ENCODE measurements at places on chromosomes 4 and X. TPM values are rescaled to one million over a fixed set of nuclear protein-coding genes. Genes with fewer than 3 reads are reported as not detected.

- H3K27me3 ChIP-seq: no peaks in the 10 kb centered on the region
- H3K4me3 ChIP-seq: no peak overlapping the region
- H3K4me1 ChIP-seq: peaks cover 26% of the 10 kb centered on the region
- no peaks in the 10 kb centered on the region for H3K36me3 ChIP-seq
Observed at GRCh38 chr4:145195167-145195952, 15.0 kb upstream of the OTUD4 start.

DNA sequence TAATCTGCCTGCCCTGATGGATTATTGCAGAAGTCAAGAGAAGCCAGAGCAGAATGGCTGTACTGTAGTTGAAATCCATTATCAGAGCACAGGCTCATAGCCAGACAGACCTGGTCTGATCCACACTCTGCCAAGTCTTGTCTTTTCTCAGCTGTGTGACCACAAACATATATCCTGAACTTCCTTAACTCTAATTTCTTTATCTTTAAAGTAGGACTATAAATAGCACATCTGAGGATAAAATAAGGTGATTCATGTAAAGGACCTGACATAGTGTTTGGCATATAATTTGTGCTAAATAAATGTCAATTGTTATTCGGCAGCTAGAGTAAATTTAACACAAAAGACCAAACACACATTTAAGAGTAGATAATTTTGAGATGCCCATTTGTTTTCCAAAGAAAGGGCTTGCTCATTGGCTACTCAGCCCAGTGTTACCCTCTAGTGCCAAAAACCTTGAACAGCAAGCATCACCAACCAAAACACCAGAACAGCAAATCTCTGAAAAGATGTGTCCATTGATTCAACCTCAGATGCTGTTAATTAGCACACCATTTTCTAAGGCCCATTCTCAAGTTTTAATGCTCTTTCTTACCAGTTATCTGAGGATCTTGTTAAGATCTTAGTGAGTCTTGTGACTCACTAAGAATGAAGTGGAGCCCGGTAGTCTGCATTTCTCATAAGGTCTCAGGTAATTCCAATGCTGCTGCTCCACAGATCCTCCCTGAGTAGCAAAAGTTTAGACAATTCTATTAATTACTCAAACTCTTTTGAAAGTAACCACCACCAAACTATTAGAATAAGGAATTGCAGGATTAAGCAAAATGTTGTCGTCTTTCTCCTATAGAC is 108.8 kb downstream of the HHIP start:
- H3K27ac ChIP-seq: no peak overlapping the region
- no peak overlapping the region for H3K4me3 ChIP-seq
- DNase-seq: peak; percentile 20
- no peaks in the 10 kb centered on the region for H3K36me3 ChIP-seq
- H3K27me3 ChIP-seq: no peaks in the 10 kb centered on the region

- H3K4me1 ChIP-seq: no peaks in the 10 kb centered on the region
- no peaks in the 10 kb centered on the region for H3K27me3 ChIP-seq
- no peak for DNase-seq
- H3K36me3 ChIP-seq: no peaks in the 10 kb centered on the region
- H3K27ac ChIP-seq: no peak overlapping the region
- no peak overlapping the region for H3K4me3 ChIP-seq
Observed at GRCh38 chrX:96889726-96890125, 6.0 kb downstream of the RPA4 start.

DNA sequence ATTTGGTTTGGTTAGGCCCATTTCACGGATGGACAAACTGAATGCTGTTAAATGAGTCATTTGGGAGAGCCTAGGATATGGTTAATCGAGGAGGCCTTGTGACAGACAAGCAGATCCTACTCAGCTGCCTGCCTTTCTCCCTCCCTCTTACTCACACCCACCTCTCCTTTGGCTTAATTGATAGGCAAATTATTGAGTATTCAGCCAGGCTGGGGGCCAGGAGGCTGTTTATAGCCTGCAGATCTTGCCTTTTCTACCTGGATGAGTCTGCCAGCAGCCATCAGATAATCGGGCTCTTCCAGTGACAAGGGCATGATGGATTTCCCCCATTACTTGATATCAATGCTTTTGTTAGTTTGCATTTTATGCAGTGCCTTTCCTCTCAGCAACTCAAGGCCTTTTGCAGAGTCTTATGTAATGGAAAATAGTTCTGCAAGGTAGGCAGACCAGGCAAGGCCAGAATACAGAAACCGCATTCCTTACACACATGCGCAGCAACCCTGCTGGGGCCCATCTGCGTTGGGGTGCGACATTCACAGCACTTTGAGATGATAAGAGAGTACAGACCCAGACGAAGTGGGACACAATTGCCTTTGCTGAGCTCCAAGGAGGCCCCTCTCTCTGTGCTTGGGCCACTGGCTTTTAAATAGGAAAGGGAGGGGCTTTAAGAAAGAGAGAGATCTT is 96.2 kb upstream of the ATP6AP2 start:
- H3K27me3 ChIP-seq: peaks cover 21% of the 10 kb centered on the region
- H3K4me1 ChIP-seq: no peaks in the 10 kb centered on the region
- H3K36me3 ChIP-seq: no peaks in the 10 kb centered on the region
- H3K27ac ChIP-seq: no peak overlapping the region
- no peak for DNase-seq
- H3K4me3 ChIP-seq: no peak overlapping the region

DNA sequence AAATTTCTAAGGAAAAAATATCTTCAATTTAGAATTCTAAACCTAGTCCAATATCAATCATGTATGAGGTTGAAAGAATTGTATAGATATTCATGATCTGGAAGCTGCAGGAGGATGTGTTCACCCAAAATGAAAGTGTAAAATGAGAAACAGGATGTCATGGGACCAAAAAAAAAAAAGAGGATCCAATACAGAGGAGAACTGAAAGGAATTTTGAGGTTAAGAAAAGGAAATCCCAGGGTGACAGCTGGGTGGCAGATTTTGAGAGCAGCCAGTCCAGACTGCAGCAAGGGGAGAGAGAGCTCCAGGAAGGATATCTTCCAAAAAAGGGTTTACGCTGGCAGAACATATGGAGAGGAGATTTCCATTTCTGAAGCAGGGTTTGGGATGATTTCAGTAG is 38.9 kb downstream of the TLR10 start:
- H3K27ac ChIP-seq: no peak overlapping the region
- H3K36me3 ChIP-seq: no peaks in the 10 kb centered on the region
- H3K4me1 ChIP-seq: peaks cover 13% of the 10 kb centered on the region
- H3K4me3 ChIP-seq: no peak overlapping the region

GRCh38 chr4:150619042-150619441 is 37.1 kb downstream of the MAB21L2 start:
- no peaks in the 10 kb centered on the region for H3K36me3 ChIP-seq
- no peak for DNase-seq
- no peak overlapping the region for H3K4me3 ChIP-seq

RENBP gene
- 1.6 TPM for total RNA-seq

STBD1 gene
- 3.2 TPM for total RNA-seq

DNA sequence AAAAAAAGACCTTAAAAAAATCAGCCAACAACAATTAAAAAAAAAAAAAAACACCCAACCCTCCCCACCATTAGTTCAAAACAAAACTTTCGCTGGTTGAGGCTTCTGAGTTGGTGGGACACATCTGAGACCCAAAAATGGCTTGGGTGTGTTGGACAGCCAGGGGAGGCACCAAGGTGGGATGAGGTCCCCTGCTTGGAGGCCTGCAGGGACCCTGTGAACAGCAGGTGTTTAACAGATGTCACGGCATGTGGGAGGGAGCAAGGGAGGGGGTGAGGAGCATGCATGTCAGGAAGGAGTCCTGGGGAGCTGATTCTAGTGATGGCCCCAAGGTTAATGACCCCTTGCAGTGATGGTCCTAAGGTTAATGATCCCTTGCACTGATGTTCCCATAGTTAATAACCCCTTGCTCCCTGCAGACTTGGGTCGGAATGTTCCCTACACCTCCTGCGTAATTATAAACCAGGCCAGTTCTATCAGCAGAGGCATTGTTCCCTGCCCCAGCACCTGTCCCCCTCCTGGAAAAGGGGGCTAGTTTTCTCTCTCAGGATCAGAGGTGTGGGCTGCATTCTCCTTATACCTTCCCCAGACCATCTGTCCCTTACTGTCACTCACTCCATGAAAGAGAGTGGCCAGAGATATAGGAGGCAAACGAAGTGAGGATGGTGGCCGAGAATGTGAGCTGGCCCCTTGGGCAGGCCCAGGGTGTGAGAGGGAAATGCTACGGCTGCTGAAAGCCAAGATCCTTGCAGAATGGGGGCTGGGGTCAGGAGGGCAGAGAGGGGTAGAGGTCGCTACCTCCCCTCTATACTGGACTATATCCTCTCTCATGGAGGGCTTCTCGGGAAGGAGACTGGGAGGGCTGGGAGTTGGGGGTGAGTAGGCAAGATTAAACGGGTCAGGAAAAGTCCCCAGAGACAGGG is 2.3 kb upstream of the FOXP3 start:
- H3K27ac ChIP-seq: no peak overlapping the region
- peaks cover 31% of the 10 kb centered on the region for H3K36me3 ChIP-seq
- no peak for DNase-seq

CRMP1 gene
- not detected for total RNA-seq

DNA sequence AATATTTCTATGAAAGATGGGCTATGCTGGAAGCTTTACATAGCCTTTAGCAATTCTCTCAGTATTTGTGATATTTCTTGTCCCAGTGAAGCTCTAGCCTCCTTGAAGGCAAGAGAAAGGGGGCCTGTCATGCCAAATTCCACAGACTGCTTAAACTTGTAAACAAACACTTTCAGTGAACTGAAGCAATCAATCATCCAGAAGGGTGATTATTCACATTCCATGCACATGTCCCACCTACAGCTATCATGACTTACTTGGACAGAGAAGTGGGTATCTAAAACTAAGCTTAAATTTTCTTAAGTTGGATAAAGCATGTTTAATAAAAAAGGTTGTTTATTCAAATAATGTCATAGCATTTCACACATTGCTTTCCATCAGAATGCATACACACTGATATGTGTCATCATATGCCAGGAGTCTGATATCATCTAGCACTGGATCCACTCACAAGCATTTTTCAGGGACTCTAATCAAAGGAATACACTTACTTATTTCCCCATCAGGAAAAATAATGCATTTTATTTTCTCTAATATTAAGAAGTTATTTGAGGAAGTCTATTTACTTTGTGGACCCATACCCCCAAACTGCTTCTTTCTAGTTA is 1.2 kb upstream of the FSTL5 start:
- no peaks in the 10 kb centered on the region for H3K27me3 ChIP-seq
- no peak overlapping the region for H3K4me3 ChIP-seq
- H3K36me3 ChIP-seq: no peaks in the 10 kb centered on the region
- DNase-seq: no peak

GRCh38 chr4:70239884-70240591 is 2.4 kb upstream of the CSN3 start:
- H3K4me3 ChIP-seq: no peak overlapping the region
- peaks cover 25% of the 10 kb centered on the region for H3K4me1 ChIP-seq
- no peaks in the 10 kb centered on the region for H3K27me3 ChIP-seq

- DNase-seq: no peak
- no peaks in the 10 kb centered on the region for H3K36me3 ChIP-seq
- no peak overlapping the region for H3K4me3 ChIP-seq
- peaks cover 35% of the 10 kb centered on the region for H3K27me3 ChIP-seq
- H3K27ac ChIP-seq: no peak overlapping the region
Observed at GRCh38 chrX:68659385-68659784, 11.9 kb downstream of the STARD8 start.

GRCh38 chr4:176818531-176818930 is 25.8 kb upstream of the VEGFC start:
- H3K27ac ChIP-seq: no peak overlapping the region
- H3K27me3 ChIP-seq: no peaks in the 10 kb centered on the region
- H3K4me1 ChIP-seq: peaks cover 14% of the 10 kb centered on the region
- no peak for DNase-seq

GRCh38 chr4:142778430-142778829 is 67.7 kb downstream of the INPP4B start:
- H3K4me1 ChIP-seq: no peaks in the 10 kb centered on the region
- no peak overlapping the region for H3K27ac ChIP-seq

- H3K27ac ChIP-seq: no peak overlapping the region
- H3K4me3 ChIP-seq: no peak overlapping the region
- H3K27me3 ChIP-seq: no peaks in the 10 kb centered on the region
- peaks cover 8% of the 10 kb centered on the region for H3K4me1 ChIP-seq
- no peak for DNase-seq
Observed at GRCh38 chrX:42732506-42732905, 45.5 kb downstream of the PPP1R2C start.

HSFX3 gene
- total RNA-seq: not detected

- DNase-seq: no peak
- no peaks in the 10 kb centered on the region for H3K27me3 ChIP-seq
- H3K4me1 ChIP-seq: peaks cover 8% of the 10 kb centered on the region
- no peak overlapping the region for H3K27ac ChIP-seq
- H3K4me3 ChIP-seq: no peak overlapping the region
Observed at GRCh38 chr4:22196551-22196950, 248.0 kb upstream of the KCNIP4 start.

DNA sequence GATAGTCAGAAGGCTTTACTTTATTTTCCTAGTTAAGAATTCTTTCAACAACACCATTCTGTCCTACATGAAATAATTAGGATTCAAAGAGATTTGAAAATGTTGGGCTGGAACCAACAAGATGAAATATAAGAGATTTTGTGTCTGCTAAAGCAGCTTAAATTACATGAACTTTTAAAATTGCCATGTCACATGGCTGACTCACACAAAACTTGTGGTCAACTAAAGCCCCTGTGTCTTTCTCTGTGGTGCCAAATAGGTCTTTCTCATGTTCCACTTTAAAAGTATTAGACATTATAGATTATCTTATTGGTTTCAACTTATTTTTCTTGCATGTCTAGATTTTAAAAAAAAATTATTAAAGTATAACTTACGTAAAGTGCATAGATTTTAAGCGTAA is 60.8 kb upstream of the FHL1 start:
- no peak overlapping the region for H3K27ac ChIP-seq
- no peaks in the 10 kb centered on the region for H3K36me3 ChIP-seq
- H3K4me1 ChIP-seq: no peaks in the 10 kb centered on the region

- H3K27me3 ChIP-seq: no peaks in the 10 kb centered on the region
- no peak overlapping the region for H3K4me3 ChIP-seq
- no peak overlapping the region for H3K27ac ChIP-seq
- no peak for DNase-seq
- no peaks in the 10 kb centered on the region for H3K4me1 ChIP-seq
- H3K36me3 ChIP-seq: peaks cover 12% of the 10 kb centered on the region
Observed at GRCh38 chr4:53431052-53431451, 53.6 kb downstream of the FIP1L1 start.

DNA sequence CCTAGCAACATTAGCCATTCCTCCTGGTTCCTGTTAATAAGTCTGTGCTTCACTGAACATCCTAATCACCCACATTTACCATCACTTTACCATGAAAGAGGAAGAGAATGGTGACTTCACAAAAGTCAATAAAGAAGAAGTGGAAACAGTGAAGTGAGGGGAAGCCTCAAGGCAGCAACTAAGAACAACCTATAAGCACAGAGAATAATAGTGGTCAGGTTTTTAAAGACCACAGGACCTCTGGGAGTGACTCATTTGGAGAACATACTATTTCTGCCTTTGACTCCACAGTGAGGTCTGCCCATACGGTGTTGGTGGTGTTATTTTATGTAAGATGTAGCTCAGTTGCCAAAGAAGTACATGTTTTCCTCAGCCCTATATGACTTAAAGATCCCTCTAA is 86.0 kb upstream of the TET2 start:
- no peak for DNase-seq
- H3K27me3 ChIP-seq: no peaks in the 10 kb centered on the region
- peaks cover 31% of the 10 kb centered on the region for H3K4me1 ChIP-seq
- no peak overlapping the region for H3K4me3 ChIP-seq
- H3K36me3 ChIP-seq: no peaks in the 10 kb centered on the region

CFI gene
- total RNA-seq: 27.7 TPM

GRCh38 chrX:7115557-7115956 is 32.0 kb upstream of the STS start:
- no peak overlapping the region for H3K27ac ChIP-seq
- H3K36me3 ChIP-seq: peaks cover 6% of the 10 kb centered on the region
- H3K4me1 ChIP-seq: peaks cover 31% of the 10 kb centered on the region
- H3K27me3 ChIP-seq: no peaks in the 10 kb centered on the region

All from Calu3 (cell line).